Amygdala (tissue), 56 donors: ENCODE measurements at places on chromosomes 2 and 18.

GRCh38 chr2:199490049-199490448, 32.3 kb upstream of the SATB2 start:
- DNase-seq, result no peak

DNA sequence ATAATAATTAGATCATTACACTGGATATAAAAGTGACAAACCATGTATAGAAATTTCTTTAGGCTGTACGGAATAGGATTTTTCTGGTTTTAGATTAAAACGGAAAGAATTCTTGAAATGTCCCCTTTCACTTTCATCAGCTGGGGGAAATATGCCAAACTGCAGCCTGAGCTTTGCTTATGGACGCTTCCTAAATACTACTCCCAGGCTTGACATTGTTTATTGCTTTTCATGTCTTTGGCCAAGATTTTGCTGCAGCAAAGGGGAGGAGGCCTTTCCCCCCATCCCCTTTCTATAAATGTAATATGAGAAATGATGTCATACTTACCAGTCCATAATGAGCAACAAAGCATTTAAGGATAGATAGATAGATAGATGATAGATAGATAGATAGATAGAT, 158.4 kb downstream of the MAP2 start:
- no peak for DNase-seq

DNA sequence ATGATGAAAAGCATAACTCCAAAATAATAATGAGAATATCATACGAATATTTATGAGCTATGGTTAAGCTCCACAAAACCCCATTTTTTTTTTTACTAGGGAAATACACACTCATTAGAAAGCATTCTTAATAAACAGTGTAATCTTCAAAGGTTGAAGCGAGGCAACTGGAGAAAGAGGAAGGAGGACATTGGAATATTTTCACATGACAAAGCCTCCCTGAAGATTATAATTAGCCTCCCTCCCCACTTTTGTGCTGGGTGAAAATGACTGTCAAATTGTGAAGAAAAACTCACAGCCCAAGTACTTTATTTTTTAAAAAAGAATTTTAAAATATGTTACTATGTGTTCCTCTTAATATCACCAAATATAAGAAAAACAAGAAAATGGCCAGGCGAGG, 64.1 kb upstream of the NFU1 start:
- DNase-seq, result no peak

DNA sequence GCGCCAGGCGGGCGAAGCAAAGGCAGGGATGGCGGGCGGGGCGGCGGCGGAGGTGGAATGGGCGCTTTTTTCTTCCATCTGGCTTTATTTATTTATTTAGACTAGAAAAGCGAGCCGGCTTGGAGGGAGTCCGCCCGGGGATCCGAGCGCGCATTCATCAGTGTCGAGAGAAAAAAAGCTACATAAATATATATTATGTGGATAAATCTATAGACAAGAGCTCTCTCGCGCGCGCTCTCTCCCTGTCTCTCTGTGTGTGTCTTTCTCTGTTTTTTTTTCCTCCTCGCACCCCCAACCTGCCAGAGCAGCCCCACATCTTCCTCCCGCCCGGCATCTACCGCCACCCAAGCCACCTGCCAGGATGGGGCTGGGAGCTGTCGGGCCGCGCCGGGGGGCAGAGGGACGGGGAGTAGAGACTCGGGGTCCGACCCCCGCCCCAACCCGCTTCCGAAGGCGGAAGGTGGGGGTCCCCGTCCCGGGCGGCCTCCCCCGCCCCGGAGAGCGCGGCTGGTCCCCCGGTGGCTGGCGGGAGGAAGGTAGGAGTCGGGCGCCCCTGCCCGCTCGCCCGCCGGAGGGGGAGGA, 972 bp upstream of the CELF4 start:
- DNase-seq, result no peak

DNA sequence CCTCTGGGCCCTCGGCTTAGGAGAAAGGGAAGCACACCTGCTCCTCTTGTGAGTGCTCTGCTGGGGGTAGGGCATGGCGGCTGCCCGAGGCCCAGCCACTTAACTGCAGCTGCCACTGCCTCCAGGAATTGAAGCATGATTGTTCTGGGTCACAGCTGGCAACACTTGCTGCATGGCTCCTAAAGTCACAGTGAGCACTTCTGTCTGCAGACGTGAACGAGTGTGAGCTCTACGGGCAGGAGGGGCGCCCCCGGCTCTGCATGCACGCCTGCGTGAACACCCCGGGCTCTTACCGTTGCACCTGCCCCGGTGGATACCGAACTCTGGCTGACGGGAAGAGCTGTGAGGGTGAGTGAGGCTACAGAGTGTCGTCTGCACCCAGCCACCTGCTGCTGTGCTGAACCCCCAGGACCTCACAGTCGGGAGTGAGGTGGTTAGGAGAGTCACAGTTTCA, 44.4 kb downstream of the FBLN7 start:
- no peak for DNase-seq

GRCh38 chr18:6744816-6745455, 15.4 kb downstream of the ARHGAP28 start:
- DNase-seq, result no peak

DNA sequence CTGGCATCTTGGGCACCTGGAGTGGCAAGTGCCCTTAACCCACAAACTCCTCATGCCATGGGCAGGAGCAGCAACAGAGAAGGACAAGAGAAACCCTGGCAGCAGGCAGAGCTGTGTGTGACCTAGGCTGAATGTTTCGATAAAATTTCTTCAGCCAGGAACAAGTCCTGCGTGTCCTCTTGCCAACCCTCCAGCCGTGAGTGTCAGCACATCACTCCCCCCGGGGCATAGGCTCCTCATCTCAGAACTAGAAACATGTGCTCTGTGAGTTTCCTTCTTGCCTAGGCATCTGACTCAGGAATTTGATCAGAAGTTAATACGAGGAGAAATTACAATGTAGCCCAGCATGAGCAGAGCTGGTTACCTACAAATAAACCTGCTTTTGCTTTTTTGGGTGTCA, 2.2 kb downstream of the ABCG8 start:
- no peak for DNase-seq

- no peak for DNase-seq
Observed at GRCh38 chr2:6776125-6776524, 89.6 kb downstream of the CMPK2 start.

GRCh38 chr2:136246086-136246669, 128.2 kb upstream of the CXCR4 start:
- no peak for DNase-seq

GRCh38 chr2:950080-950966, at the start of gene SNTG2:
SNTG2 (plus strand) TSS chr2:950849; CDS start chr2:950997, 148 bp downstream.
- no peak for DNase-seq

- DNase-seq, result no peak
Observed at GRCh38 chr2:20106746-20107145, 55.3 kb upstream of the LAPTM4A start.

DNA sequence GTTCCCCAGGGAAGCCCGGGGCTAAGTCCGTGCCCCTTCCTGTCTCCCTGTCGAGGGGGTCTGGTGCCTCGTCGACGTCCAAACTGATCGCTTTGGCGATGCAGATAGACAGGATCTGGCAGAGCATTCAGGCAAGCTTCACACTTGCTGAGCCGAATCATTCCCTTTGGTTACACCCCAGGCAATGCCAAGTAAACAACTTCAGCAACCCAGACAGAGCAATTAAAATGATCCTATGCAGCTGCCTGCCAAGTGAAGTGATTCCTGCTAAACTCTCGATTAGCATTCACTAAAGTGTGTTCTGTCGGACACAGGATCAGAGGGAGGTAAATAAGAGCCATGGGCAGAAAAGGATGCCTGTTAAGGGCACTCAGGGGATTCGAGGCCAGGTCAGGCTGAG, 108.2 kb upstream of the RAB12 start:
- no peak for DNase-seq

DNA sequence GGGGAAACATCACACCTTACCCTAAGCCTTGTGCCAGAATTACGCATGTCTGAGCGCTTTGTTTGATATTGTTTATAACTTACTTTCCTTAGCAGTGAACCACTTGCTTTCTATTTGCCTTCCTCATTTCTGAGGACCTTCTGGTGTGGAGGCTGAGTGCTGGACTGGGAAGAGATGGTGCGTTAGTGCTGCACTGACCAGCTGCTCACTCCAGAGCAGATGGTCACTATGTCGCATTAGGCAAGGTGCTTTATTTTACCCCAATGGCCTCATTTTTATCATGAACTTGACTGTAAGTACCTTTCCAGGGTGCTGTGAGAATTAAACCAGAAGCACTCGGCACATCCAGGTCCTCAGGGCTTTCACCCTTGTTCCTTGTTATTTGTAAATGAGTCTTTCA, 46.6 kb upstream of the TMEM18 start:
- DNase-seq, result no peak

DNA sequence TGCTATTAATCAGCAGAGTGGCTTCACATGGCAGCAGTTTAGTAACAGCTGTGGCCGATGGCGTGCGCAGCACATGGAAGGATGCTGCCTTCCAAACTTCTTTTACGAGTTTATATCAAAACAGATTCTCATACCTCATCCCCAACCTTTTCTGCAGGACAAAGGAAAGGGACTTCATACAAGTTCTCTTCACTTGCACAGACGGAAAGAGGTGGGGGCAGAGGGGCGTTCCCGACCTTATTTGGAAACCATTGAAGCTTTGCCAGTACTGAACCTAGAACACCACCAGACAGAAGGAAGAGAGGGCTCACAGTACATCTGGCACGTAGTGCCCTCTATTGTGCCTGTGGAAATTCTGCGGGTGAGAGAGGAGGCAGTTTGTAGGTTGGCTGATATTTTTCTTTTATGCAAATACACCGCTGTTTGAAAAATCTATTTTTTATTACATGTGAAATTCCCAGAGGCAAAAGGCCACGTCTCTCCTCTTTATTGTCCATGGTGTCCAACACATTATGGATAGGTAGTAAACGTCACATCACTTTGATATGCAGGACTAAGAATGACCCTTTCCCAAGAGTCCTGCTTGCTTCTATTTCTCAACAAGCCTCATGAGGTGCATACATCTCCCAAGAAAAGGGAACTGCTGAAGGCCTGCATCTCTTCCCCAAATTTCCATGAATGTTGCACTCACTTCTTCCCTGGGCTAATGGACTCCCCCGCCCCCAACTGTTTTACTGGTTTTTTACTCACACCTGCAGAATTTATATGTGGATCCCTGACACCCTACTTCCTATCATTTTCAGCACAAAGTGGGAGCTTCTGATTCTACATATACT, 31.3 kb downstream of the COLEC12 start:
- no peak for DNase-seq

- no peak for DNase-seq
Observed at GRCh38 chr2:14656146-14656545, 23.6 kb downstream of the LRATD1 start.

DNA sequence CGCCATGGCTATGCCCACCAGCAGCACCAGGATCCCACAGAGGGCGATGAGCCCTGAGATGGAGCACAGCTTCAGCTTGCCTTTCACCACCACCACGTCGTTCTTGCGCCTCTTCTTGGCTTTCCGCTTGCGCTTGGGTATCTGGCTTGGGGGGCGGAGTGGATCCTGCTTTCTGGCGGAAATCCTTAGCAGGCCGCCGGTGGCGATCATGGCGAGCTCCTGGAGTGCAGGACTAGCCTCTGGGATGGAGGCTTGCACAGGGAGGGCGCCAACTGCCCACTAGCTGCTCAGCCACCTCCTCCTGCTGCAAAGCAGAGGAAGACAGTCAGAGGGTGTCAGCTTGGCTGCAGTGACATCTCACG, 3.5 kb downstream of the TMEM200C start:
- peak; percentile 3 for DNase-seq

DNA sequence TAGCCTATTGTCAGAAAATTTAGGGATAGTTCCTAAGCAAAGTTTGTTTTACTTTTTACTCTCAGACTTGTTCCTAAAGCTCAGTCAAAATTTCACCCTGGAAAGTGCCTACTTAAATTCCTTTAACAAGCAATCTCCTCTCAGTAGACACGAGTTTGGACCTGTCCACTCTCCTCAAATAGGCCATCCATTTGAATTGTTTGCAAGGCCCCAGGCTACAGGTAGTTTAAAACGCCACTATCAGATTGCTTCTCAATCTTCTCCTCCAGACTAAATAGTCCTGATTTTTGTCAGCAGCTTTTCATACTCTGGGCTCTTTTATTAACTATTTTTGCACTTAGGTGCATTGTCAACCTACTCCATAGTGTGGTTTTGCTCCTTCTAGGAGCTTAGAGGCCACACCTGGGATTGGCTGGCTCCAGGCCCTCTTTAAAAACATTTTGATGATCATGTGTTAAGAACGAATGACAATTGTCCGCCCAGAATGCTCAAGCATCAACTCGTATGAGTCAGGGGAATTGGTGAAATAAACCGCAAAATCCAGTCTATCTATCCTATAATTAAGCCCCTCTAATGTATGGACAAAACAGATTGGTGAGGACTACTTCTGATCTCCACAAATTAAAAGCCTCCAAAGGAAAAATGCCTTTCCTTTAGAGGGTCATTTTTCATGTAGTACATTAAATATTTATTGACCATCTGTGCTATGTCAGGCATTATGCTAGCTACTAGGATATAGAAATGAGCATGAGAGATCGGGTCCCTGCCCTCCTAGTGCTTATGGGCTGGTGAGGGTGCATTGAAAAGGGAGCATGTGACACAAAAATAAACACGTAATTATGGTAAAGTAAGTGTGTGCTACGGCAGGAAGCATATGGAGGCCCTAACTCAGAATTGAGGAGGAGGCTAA, 333.8 kb upstream of the TNP1 start:
- no peak for DNase-seq

DNA sequence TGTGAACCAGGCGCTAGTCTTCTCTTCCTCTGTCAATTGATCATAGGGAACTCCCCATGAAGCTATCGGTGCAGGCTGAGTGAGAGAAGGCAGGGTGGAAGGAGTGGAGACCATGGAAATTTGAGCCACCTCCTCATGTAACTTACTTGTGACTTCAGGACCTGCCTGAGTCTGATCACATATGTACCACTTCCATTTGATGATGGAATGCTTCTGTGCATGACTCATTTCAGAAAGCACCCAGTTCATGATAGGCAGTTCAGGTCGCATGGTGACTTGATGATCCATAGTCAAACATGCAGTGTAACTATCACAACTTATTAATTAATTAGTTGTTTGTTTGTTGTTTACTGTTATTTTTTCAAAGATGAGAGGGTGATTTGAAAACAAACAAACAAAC, 1296.7 kb downstream of the SUCLG1 start:
- no peak for DNase-seq
